ENCODE measurements at places on chromosomes 13 and 19.
A peak's percentile ranks its signal among the peaks of the same experiment; 100 is the strongest.

- no peak for DNase-seq
These were observed 453.9 kb downstream of the COG6 start for GRCh38 chr13:40109351-40109844.

DNA sequence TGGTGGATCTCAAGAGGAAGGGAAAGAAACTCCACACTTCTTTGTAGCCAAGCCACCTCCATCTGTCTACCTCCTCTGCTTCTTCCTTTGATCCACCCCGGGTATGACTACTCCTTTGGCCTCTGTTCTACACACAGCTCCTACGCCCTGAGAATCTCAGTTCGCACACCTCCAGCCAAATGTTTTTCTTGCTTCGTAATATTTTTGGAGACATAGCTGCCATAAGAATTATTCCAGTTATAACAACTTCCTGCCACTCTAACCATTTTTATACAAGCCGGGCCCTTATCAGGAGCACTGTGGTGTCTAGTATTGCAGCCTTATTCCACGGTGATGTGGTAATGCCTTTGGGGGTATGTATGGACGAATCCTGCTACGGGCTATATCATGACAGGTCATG, 126.7 kb downstream of the STARD13 start:
- no peak for DNase-seq

- DNase-seq = no peak
These were observed 97.1 kb upstream of the SPATA13 start for GRCh38 chr13:24063281-24063877.

GRCh38 chr13:33289966-33290365, 4.4 kb upstream of the STARD13 start:
- no peak for DNase-seq

DNA sequence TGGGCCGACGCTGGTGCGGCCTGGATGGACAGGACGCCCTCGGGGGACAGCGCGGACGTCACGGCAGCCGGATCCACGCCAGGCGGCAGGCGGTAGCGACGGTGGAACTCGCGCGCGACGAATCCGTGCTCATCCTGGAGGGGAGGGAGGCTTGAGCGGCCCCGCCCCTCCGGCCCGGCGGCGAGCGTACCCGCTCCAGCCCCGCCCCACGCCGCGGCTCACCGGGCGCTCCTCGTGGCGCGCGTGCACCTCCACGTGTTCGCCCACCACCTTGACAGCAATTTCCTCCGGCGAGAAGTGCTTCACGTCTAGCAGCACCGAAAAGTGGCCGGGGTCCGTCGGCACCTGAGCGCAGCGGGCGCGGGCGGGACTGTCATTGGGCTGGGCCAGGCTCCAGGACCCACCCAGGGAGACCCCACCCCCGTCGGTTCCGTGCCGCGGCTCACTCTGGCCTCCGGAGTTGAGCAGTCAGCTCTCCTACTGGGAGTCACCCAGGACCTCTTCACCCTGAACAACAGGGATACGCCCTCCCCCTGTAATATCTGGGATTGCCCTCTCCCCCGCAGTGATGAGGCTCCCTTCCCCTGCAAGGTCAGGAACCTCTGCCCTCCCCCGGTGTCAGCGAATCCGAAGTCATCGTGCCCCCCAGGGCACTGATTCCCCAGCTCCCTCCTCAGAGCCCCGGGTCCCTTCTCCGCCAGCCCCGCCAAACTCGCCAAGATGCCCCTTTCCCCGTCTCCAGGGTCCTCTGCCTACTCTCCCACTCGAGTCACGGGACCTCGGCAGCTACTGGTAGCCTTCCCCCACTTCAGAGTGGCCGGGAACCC, 1.1 kb downstream of the HSPB6 start:
- peak; percentile 87 for DNase-seq

All from NCI-H69 (cell line).